Daoy (cell line): ENCODE measurements at places on chromosomes 1 and 21. TPM values are rescaled to one million over a fixed set of nuclear protein-coding genes. Genes with fewer than 3 reads are reported as not detected.

The GABRD gene
- not detected in 2 replicates for total RNA-seq

The NIBAN1 gene
- 15.4 and 17.4 TPM in 2 replicates for total RNA-seq

The FLG2 gene
- not detected in 2 replicates for total RNA-seq

The LCE1D gene
- total RNA-seq, result not detected in 2 replicates

The C1QA gene
- total RNA-seq, result not detected in 2 replicates

The OR2T11 gene
- total RNA-seq, result not detected in 2 replicates

The OR6K3 gene
- total RNA-seq, result not detected in 2 replicates

The RXFP4 gene
- total RNA-seq, result not detected in 2 replicates

The CAPN2 gene
- 186 and 189 TPM in 2 replicates for total RNA-seq

The MAP10 gene
- total RNA-seq, result 6.5 and 8.9 TPM in 2 replicates

The PPFIA4 gene
- 0.11 TPM in 1 of 2 replicates, not detected in the other for total RNA-seq

The EFNA3 gene
- 1.1 and 2.4 TPM in 2 replicates for total RNA-seq

The IKBKE gene
- 12.2 and 14.7 TPM in 2 replicates for total RNA-seq

The FMO3 gene
- 1.8 and 2.7 TPM in 2 replicates for total RNA-seq

The MATN1 gene
- total RNA-seq, result 0.06 TPM in 1 of 2 replicates, not detected in the other

The ZNF593OS gene
- not detected in 2 replicates for total RNA-seq

The CCDC18 gene
- 30.2 and 46.2 TPM in 2 replicates for total RNA-seq

The RNU1-2 gene
- 306 and 832 TPM in 2 replicates for total RNA-seq

The S1PR1 gene
- total RNA-seq, result 0.63 and 1.4 TPM in 2 replicates

The TP73 gene
- 0.89 and 2.5 TPM in 2 replicates for total RNA-seq

The AK5 gene
- 18.1 and 38.6 TPM in 2 replicates for total RNA-seq

The RIMS3 gene
- total RNA-seq, result 0.74 and 0.97 TPM in 2 replicates

The OR2AK2 gene
- total RNA-seq, result not detected in 2 replicates

The WNT3A gene
- total RNA-seq, result not detected in 2 replicates

The SPRR5 gene
- total RNA-seq, result not detected in 2 replicates

The C1orf116 gene
- total RNA-seq, result 0.11 TPM in 1 of 2 replicates, not detected in the other

The SDC3 gene
- 32.3 and 53.2 TPM in 2 replicates for total RNA-seq

The TIAM1 gene
- total RNA-seq, result 17.8 and 19.9 TPM in 2 replicates

The TAF1A gene
- total RNA-seq, result 36.3 and 51.9 TPM in 2 replicates

The IRF2BP2 gene
- 50.6 and 51.9 TPM in 2 replicates for total RNA-seq

The WLS gene
- 47.5 and 51.8 TPM in 2 replicates for total RNA-seq

The FMO5 gene
- 1.7 TPM in 1 of 2 replicates, not detected in the other for total RNA-seq

The CLDN17 gene
- not detected in 2 replicates for total RNA-seq

The PPP2R5A gene
- 21.2 and 21.5 TPM in 2 replicates for total RNA-seq

The LRRC38 gene
- not detected in 2 replicates for total RNA-seq

The TBX19 gene
- total RNA-seq, result 0.57 and 1.1 TPM in 2 replicates

The LCE2A gene
- total RNA-seq, result not detected in 2 replicates

The SPRR1A gene
- not detected in 2 replicates for total RNA-seq

The SPATA45 gene
- not detected in 2 replicates for total RNA-seq

The COL6A2 gene
- 456 and 480 TPM in 2 replicates for total RNA-seq

The BSND gene
- total RNA-seq, result not detected in 2 replicates

The NUP133 gene
- 55.8 and 57.0 TPM in 2 replicates for total RNA-seq

The SMYD3 gene
- 21.4 and 38.3 TPM in 2 replicates for total RNA-seq

The CASP9 gene
- total RNA-seq, result 5.5 and 13.4 TPM in 2 replicates
